ENCODE measurements at places on chromosomes 4 and X. TPM values are rescaled to one million over a fixed set of nuclear protein-coding genes. Genes with fewer than 3 reads are reported as not detected.

The ARR3 gene
- total RNA-seq, result not detected

GRCh38 chr4:48543796-48544195, 53.7 kb downstream of the ZAR1 start:
- ATAC-seq, result peak; percentile 95

GRCh38 chr4:25949173-25949748, 35.2 kb downstream of the SMIM20 start:
- ATAC-seq, result no peak

- no peak for ATAC-seq
Measured at GRCh38 chr4:28014469-28014868, 1153.8 kb downstream of the STIM2 start.

GRCh38 chr4:81405900-81406401, 65.8 kb downstream of the RASGEF1B start:
- ATAC-seq, result peak; percentile 71

DNA sequence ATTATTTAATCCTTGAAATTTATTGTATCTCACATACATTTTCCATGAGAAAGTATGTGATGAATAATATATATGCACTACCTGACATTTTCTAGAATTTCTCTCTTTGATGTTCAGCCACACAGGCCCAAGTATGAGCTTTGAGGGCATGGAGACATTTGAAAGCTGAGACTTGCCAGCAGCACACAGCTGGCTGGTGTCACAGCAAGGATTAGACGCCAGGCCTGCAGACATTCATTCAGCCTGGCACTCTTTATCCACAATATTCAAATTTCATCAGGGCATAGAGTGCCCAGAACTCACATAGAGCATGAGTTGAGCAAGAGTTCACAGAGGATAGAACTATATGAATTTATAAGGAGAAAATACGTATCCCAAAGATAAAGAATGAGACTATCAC, 74.0 kb downstream of the GRIA2 start:
- ATAC-seq, result no peak

The RLIM gene
- total RNA-seq, result 21.6 TPM

DNA sequence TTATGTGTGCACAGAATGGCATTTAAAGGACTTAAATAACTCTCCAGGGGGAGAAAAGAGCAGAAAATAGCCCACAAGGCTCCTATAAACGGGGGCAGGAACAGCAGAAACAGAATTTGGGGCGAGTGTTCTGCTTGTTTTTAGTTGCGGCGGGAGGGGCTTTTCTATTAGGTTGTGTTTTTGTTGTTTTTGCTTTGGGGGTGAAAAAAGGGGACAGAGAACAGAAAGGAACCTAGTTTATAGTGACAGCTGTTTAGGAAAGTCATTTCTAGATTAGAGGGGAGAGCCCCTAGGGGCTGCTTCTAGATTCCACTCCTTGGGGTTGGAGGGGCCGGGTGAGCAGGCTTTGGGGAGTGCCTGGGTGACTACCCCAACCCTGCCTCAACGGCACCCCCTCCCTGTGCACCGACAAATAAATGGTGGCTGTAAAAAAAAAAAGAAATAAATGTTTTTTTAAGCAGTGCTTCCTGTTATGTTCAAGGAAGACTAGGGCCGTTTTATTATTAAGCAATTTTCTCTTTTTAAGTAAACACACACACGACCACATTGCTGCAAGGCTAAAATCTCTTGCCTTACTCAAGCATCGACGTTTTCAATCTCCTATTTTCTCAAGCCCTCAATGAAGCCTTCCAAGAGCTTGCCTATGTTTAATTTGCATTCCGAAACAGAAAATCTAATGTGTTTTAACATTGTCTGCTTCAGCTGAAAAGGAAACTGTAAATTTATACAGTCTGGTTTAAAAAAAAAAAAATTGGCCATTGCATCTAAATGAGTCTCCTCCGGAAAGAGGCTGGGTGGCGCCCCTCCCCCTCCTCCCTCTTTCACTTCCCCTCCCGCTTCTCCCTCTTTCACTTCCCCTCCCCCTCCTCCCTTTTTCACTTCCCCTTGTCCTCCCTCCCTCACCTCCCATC, 123.3 kb upstream of the TBL1X start:
- ATAC-seq, result peak; percentile 45

The COX7B2 gene
- not detected for total RNA-seq

The PPEF1 gene
- total RNA-seq, result not detected

All from esophagus mucosa (tissue), 1 donor.